Motor neuron (in vitro differentiated cells): ENCODE measurements at places on chromosomes 5 and 9.

- ATAC-seq = no peak
Observed at GRCh38 chr5:15290953-15291352, 209.0 kb upstream of the FBXL7 start.

DNA sequence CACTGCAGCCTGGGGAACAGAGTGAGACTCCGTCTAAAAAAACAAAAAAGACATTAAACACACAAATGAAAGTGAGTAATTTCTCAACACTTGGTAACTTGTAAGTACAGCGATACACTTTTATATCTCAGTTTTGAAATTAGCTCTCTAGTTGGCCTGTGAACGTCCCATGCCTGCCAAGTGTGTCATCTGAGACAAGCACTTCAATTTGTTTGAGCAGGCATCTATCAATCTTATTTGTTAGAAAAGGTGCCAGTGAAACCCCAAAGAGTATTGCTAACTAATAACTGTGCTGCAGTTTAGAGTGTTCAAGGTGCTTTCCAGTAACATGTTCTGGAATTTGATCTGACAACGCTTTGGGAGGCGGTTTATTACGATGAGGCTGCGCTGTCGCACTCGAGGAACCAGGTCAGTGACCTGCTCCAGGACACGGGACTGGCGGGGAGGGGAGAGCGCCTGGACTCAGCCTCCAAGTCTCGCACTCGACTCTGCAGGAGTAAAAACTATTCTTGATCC is 1.1 kb upstream of the SPIN1 start:
- ATAC-seq = no peak

GRCh38 chr9:110133059-110133458 is 74.9 kb downstream of the C9orf152 start:
- ATAC-seq = no peak

GRCh38 chr5:122358372-122358979 is 46.4 kb downstream of the SNCAIP start:
- ATAC-seq = peak; percentile 58

- ATAC-seq = no peak
Observed at GRCh38 chr9:14746626-14747025, 24.1 kb upstream of the CER1 start.

DNA sequence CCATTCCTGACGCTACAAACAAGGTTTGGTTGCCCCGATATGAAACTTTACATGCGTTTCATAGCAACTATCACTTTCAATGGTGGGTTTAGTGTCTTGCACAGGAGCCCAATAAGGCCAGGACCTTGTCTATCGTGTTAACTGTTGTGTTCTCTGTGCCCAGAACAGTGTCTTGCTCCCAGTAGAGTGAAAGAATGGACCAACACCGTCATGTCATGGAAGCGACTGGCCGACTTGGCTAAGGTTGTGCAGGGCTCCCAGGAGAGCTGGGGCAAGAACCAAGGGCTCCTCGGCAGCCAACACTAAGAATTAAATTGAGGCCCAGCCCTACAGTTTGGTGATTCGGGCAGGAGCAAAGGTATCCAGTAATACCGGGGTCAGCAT is 498 bp upstream of the ARHGEF37 start:
- peak; percentile 40 for ATAC-seq

DNA sequence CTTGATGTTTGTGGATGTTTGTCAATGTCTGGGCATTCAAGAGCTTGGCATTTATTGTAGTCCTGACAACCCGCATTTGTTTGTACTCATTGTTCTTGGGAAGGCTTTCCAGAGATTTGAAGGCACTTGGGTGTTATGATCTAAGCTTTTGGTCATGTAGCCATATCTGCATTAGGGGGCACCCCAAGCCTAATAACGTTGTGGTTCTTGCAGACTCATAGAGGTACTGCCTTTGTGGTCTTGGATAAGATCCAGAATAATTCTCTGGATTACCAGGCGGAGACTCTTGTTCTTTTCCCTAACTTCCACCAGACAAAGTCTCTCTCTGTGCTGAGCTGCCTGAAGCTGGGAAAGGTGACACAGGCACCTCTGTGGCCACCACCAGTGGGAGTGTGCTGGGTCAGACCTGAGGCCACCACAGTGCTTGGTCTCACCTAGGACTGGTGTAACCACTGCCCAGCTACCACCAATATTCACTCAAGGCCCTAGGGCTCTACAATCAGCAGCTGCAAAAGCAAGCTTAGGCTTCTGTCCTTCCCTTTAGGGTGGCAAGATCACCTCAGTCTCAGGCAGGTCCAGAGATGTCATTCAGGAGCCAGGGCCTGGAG is 144.4 kb upstream of the TAS2R1 start:
- ATAC-seq = peak; percentile 91

DNA sequence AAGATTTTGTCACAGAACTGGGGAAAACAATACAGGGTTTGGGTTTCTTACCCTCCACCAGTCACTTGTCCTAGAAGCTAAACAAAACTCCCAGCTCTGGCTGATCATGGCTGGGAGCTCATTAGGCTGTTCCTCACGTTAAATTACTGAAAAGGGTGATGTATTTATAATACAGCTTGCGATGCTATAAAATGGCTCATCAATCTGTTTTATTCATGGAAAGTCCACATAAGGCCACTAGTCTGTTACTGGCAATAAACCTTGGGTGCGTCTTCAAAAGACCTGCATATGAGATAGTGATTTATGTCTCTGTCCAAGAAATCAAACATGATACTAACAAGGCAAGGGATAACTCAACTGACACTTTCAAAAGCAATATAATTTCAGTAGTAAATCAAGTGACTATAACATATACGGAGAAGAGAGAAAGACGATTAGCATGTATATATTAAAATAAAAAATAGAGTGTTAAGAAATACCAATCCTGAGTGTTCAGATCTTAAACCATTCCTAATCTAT is 219.0 kb downstream of the BNC2 start:
- ATAC-seq = no peak

GRCh38 chr9:87685871-87686519 is 39.9 kb upstream of the CTSL start:
- ATAC-seq = peak; percentile 13

DNA sequence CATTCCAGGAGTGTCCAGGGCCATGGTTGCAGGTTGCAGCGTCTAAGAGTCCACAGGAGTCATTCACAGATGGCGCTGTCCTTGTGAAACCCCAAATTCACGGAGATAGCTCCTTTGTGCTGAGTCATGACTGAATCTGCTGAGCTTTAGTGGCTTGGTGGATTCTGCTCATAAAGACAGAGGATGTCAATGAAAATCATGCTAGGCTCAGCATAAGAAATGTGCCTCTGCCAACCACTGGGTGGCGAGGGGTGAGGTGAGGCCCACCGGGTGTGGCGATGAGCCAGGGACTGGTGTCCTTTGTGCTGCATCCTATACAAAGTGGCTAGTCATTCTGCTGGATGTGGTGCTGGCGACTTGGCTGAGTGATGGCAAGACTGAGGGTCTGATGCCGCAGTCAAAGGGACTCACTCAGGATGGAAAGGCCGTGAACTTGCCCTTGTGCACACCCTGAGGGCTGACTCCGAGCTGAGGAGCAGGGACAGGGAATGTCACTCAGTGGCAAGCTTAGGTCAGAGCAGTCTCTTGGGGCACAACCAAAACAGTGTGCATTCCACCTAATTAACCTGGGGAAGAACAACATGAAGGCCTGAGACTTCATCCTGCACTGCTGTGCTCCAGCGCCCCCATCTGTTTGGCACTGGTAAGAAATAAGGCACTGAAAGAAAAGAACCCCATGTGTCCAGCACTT is 71.5 kb downstream of the DAP start:
- ATAC-seq = no peak

GRCh38 chr5:114223866-114224265 is 138.0 kb upstream of the KCNN2 start:
- no peak for ATAC-seq

DNA sequence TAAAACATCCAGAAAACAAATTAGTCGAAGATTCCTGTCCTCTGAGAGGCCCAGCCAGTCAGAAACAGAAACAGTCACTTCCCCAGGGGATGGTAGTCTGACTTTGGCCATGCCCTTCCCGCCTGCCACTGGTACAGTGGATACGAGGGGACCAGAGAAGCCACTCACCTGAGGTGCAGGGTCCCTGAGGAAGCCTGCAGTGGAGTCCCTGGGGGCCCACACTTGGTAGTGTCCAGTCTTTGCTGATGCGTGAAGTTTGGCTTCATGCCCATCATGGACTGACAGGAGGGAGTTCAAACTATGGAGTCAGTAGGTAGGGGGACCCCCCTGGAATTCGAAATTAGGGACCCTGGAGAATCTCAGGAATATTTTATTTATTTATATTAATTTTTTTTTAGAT is 147.5 kb downstream of the DAB2IP start:
- no peak for ATAC-seq

DNA sequence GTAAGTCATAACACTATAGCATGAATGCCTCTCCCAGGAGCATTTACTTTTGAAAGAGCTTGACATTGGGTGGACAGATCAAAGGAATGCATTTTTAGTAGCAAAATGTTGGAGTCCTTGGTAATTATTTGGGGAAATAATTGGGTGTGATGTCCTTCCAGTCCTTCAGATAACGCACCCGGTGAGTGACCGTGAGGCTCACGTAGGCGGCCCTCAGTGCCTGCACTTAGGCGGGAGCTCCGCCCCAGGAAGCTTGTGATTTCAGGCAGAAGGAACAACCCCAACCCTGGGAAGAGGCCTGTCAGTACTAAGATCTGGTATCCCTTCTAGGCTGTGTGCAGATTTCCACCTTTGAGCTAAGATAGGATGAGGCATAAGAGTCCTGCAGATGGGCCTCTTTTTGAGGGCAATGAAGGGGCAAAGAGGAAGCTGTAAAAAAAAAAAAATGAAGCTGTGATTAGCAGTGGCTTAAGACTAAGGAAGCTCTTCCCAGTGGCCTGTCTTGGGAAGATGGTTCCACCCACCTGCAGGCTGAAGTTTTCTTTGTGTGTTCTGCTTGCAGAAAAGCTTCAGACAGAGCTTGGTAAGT is 14.9 kb downstream of the BTNL9 start:
- ATAC-seq = no peak

GRCh38 chr5:111488353-111488752 is 24.0 kb downstream of the STARD4 start:
- ATAC-seq = no peak

DNA sequence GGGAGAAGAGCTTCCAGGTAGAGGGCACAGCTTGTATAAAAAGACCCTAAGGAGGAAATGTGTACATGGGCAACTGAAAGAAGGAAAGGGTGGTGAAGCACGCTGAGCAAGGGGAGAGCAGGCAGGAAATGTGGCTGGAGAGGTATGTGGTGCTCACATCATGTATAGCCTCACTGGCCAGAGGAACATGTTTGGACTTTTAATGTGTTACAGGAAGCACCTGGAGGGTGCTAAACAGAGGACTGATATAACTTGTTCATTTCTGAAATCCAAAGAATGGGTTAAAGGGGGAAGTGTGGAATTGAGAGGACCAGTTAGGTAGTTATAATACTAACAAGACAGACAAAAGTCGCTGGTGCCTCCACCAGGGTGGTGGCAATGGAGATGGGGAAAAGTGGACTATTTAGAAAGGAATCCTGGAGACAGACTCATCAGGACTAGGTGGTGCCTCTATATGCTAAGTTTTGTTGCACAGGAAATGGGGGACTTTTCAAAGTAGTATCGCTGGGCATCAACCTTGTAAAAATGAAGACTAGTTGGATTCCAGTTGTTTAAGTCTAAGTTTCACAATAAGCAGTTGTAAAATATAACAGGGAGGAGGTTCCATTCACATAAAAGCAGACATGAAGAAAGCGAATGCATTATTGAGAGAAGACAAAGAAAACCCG is 63.1 kb upstream of the CD180 start:
- ATAC-seq = no peak

DNA sequence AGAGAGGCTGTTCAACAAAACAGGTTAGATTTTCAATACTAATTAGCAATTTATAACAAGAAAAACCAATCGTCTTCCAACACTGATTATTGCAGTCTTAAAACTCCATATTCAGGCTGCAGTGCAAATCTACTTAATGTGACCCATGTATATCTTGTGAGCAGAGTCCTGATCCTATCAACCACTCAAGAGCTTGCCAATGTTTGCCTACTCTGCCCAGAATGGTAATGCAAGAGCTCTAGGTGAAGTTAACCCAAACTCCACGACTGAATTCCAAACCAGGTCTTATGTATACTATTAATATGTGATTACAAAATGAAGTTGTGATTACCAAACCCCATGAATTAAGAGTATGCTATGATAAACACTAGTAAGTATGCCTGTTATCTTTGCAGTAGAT is 17.1 kb downstream of the EFNA5 start:
- ATAC-seq = no peak

DNA sequence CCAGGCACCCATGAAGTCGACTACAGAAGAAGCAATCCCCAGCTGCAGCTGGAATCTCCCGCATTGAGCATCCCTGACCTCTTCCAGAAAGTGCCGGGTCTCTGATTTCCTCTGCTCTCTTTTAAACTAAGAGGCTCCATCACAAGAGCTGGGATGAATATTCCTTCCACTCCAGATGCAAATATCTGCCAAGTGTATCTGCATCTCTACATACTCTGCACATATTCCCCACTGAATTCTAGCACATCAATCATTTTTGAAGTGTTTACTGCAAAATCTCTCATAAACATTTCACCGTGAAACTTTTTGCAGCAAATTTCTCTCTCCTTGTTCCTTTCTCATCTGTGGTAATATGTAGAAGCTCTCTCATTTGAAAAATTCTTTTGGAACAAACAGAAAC is 161.5 kb downstream of the GABRB2 start:
- peak; percentile 93 for ATAC-seq

DNA sequence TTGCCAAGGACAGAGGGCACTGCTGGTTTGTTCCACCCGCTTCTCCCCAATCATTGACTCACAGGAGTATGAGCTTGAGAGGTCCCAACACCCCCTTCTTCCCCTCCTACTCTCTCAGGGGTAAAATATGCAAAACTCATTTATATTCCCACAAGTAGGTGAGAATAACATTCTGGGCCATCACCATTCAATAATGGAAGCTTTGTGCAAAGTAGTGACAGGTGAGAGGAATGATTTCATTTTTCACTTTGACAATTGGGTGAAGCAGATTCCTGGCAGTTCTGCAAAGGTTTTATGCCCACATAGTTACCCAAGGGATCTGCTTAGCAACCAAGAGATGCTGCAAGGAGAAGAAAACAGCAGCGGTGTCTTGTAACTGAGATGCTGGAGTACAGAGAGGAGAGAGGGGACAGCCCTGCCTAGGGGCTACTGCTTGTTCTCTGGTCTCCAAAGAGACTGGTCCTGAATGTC is 137.6 kb downstream of the CMYA5 start:
- ATAC-seq = peak; percentile 91

DNA sequence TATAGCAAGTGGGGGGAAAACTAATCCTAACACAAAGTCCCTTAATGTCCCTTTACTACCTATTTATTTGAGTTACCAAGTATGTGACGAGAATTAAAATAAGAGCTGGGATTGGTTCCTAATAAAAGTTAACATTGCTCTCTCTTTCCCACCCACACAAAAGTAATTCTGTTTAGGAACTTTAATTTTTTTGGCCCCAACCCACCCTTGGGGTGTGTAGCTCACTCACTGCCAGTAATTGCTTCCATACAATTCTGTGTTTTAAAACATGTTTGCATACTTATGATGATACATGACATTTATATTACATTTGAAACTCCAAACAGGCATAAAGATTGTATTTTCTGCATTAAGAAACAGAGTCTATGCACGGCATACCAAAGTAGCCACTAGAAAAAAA is 106.5 kb downstream of the BNC2 start:
- no peak for ATAC-seq
